Glutamatergic neuron (in vitro differentiated cells): ENCODE measurements at places on chromosomes 3 and 15.

DNA sequence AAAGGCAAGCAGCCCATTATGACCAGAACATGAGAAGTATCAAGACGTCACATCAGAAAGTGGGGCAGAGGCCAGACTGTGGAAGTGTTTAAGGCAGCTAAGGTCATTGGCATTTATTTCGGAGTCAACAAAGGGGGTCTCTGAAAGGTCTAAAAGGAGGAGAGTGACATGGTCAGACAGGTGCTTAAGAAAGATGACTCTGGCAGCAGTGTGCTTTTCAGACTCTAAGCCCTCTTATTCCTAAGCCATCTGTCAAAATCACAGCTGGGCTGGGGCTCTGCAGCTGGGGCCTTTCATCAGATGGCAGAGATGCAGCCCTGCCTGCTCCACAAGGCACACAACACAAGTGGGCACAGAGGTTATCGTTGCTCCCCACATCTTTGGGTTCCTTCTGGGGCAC lies 14.0 kb downstream of the FBXL22 start:
- DNase-seq = no peak

DNA sequence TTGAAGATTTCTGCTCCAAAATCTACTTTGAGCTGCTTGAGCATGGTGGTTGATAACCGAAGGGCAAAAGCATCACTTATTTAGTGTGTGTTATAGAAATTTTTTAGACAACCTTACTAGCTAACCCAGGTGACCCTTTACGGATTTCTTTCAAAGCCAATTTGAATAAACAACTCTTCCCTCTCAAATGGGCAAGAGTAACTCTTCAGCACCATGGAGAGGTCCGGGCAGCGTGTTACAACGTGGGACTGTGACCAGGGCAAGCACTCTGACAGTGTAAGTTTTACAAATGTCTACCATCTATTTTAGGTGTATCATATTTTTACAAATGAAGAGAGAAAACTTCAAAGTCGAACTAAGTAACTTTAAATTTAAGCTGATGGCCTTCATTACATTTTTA lies 471.8 kb downstream of the MFSD1 start:
- no peak for DNase-seq

- DNase-seq = no peak
These were observed 3.6 kb downstream of the POU1F1 start for GRCh38 chr3:87272718-87273341.

GRCh38 chr3:33798113-33798417 lies 365 bp upstream of the PDCD6IP start:
- DNase-seq = no peak

DNA sequence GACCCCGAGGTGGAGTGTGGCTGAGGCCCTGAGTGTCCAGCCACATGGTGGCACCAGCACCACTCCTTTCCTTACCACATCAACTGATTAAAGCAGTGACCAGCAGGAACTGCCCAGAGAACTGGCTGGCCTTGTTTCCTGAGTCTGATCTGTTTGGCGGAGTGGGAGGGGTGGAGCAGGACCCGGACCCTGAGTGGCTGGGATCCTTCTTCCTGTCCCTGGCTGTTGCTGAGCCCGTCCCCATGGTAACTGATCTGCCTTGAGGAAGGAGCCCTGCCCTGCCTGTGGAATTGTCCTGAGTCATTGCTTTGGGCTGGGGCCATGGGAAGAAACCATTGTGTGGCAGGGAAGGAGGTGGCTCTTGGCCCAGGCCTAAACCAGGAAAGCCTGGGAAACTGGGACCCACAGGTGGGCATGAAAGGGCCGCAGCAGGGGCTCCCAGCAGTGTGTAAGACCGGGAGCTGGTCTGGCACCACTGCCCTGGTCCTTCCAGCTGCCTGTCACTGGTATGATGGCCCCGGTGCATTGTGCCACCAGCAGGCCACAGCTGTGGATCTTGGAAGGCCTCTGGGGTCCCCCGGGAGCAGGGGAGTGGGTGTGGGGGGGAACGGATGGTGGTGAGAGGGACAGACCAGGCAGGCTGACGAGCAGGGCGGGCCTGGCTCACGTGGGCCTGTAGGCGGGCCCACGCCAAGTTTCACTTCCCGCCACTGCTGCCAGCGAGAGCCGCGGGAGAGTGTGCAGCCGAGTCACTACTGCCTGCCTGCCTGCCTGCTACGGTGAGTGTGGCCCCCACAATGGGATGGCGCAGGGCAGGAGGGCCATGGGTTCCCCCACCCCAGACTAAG lies 19.2 kb downstream of the ATRIP start:
- DNase-seq = peak; percentile 89

DNA sequence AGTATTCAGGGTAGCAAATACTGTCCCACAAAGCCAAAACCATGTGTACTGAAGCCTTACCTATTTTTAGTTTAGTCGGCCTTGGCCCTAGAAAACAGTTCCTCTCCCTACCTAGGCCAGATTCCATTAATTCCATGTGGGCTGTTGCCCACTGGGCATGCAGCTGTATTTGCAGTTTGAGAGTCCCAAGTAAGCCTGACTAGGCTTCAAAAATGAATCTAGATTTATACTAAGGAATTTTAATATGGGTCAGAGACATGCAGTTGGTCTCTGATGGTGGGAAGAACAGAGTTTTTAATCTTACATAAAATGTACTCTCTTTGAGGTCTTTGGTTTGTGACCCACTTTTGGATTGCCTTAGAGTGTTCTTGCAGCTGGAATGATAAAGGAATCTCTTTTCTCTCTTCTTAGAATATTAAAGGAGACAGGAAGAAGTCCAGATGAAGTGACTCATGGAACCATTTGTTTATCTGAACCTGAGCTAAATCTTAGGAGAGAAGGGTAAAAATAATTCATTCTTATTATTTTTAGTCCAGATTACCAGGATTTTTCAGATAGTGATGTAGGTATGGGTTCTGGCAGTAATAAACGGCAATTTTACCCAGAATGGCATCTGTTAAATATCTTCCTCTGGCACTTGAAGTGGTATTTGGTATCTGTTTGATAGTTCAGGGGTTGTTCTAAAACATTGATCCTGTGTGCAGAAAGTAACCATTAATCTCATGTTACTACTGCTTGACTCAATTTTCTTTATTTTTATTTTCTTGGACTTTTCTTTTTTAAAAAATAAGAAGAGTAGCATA lies 33.8 kb downstream of the GLCE start:
- no peak for DNase-seq
